Stimulated activated CD8-positive, alpha-beta memory T cell treated with anti-CD3 and anti-CD28 coated beads, Interleukin-15, amount 100 ng/mL, for 4 hours (primary cell): ENCODE measurements at places on chromosomes 2 and 18.

DNA sequence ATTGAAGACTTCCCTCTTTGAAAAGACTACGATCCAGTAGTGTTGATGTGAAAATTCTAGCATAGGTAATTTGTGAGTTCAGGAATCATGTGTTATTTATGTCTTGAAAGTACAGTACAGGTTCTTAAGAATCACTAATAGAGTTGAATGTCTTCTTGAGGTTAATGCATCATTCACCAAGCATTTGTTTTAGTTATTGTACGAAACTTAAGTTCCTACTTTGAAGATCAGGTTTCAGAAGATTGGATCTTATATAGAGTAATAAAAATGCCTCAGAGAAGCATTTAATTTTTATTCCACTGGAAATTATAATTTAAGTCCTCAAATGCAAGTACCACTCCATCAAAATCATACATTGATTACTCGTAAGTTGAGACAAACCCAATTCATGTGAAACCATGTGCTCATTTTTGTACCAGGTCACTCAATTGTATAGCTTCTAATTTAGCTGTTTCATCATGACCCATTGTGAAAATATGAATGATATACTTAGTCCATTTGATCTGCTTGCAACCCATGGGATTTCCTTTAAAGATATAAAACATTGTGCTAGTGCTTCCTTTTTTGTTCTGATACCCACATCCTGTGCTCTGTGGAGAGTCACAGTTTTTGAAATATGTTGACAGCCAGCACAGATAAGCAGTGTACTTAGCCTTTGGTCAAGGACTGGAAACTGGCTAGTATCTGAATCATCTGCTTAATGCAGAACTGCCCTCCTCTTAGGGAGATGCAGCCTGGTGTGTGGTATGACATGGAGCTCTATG is 22.5 kb upstream of the RAB27B start:
- no peak for DNase-seq

- no peak for DNase-seq
These were observed 106.5 kb upstream of the SCN1A start for GRCh38 chr2:166234112-166234846.

DNA sequence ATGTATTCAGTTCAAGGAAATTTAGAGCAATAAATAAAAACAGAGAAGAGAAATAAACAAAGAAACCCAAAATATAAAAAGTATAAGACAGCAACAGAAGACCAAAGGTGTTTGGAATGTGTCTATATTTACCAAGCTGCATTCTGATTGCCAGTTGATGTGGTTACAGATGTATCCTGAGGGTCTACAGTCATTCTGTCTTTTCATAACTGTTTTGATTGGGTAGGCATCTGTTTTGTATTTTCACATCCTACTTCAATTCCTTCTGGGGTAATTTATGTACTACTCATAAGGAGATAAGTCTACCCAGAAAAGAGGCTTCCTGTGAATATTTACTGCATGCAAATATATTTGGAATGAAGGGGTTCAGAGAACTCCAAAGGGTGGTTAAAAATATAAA is 596.8 kb upstream of the GCFC2 start:
- no peak for DNase-seq

GRCh38 chr2:16209799-16210198 is 269.4 kb downstream of the MYCN start:
- DNase-seq, result no peak

DNA sequence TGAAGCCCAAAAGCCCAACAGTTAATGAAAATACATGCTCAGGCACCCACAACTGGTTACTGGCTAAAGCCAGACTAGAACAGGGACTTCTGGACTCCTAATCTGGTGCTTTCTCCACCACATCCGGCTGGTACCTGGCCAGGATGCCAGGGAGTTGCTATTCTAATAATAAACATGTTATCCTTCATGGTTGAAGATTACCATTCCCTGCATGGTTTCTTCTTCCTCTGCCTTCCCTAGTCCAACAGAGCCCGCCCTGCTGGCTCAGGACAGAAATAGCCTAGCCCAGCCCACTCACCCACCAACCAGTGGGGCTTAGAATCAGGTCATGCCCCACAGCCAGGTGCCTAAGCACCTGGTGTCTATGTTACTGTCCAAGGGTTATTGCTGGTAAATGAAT is 184.2 kb downstream of the TMEM247 start:
- no peak for DNase-seq

GRCh38 chr18:49668574-49669275 is 106.9 kb downstream of the LIPG start:
- no peak for DNase-seq

DNA sequence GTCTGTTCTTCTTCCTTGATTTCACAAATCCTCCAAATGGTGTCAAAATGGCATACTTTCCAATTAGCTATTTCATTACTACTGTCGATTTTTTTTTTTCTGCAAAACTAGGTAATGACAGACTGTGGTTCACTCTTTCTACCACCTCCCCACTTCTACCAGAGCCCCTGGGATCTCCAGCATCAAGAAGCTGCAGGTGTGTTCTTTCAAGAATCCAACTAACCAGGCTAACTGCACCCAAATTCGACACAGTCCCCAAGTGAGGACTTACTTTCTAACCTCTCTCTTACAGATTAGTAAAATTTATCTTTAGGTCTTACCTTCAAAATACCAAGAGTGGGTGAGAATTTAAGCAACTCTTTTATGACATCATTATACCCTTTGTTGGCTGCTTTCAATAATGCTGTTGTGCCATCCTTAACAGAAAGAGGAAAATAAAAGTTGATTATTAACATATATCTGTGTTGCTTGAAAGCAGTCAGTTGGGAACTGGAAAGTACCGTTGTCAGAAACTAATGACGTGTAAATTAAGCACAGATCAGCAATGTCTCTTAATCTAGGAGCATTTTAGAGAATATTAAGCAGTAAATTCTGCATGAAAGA is 31.2 kb upstream of the NPC1 start:
- DNase-seq, result no peak

DNA sequence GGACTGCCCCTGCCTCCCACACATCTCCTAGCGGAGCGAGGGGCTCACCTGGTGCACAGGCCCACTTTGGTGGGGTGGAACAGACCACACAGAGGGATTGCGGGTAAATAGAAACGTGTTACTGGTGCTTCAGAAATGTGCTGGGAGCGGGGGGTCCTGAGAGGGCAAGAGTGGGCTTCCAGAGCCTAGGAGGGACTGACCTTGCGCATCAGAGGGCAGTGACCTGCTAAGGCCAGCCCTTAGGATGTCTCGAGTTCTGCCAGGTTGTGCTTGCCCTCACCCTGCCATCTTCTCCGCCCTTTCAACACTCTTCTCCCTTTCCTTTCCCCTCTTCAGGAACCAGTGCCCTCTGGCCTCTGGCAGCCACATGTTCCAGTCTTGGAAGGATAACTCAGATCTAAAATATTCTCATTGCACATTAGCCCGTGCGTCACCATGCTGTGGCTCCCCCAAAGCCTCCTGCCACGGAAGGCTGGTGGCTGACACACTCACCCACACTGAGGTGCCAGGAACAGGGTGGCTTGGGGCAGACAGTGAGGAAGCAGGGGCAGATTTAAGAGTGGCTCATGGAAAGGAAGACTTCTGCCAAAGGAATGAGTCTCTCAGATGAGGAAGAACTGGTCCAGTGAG is 89.6 kb downstream of the MCFD2 start:
- DNase-seq, result no peak

GRCh38 chr2:207975921-207976320 is 49.4 kb downstream of the PLEKHM3 start:
- DNase-seq, result no peak

DNA sequence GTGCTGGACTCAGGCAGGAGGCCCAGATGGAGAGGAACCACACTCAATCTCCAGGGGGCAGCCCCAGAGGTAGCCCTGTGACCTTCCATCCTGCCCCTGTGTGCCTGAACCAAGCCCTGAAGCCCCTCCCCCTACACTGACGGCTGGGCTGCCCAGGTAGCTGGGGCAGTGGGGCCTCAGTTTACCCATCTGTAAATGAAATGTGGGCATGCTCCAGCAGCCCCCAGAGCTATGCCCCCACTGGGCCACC is 15.8 kb downstream of the CROCC2 start:
- no peak for DNase-seq

DNA sequence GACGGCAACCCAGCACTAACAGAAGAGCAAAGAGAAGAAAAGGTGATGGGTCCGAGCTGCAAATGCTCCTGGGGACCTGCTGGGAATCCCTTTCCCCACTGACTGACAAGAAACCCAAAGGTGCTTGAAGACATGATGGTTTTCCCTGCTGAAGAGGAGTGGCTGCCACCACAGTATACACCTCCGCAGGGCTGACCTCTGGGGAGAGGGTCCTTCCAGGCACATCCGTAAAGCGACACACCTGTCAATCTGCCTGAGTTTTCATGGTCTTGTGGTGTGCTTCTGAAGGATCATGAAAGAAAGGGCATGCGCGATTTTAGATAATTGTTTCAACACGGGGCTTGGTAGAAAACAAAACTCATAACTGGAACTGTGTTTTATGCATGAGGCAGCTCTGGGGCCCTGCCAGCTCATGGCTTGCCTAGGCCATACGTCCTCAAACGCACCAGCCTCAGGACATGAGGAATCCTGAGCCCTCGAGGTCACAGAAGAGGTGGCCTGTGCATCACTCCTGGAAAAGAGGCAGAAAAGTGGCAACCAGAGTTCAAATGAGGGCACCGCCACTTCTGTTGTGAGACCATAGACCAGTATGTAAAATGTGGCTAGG is 51.8 kb downstream of the SERTAD2 start:
- no peak for DNase-seq

GRCh38 chr18:48810805-48811204 is 140.0 kb downstream of the SMAD7 start:
- DNase-seq, result no peak

- DNase-seq, result no peak
These were observed 318.7 kb downstream of the PDE11A start for GRCh38 chr2:177753682-177754491.
